Activated CD4-positive, alpha-beta T cell treated with anti-CD3 and anti-CD28 coated beads for 4 hours (primary cell): ENCODE measurements at places on chromosomes 7 and 10.

DNA sequence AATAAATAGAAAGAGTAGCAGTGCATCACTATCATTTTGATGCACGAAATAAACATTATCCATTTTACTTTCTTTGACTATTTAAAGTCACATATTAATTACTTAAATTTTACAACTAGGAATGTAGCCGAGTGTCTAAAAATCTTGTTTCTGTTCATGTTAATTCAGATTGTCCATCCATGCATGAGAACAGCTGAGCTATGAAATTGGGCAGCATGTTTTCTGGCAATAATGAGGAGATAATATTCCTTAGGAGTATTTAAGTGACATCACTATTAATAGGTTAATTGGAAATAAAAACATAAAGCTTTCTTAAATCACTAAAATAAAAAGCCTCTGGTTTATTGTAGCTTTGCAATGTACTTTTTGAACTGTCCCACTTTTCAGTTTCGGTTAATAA, 293.8 kb downstream of the PHTF2 start:
- DNase-seq = no peak

GRCh38 chr10:63518690-63519288, 2.4 kb upstream of the REEP3 start:
- no peak for DNase-seq

DNA sequence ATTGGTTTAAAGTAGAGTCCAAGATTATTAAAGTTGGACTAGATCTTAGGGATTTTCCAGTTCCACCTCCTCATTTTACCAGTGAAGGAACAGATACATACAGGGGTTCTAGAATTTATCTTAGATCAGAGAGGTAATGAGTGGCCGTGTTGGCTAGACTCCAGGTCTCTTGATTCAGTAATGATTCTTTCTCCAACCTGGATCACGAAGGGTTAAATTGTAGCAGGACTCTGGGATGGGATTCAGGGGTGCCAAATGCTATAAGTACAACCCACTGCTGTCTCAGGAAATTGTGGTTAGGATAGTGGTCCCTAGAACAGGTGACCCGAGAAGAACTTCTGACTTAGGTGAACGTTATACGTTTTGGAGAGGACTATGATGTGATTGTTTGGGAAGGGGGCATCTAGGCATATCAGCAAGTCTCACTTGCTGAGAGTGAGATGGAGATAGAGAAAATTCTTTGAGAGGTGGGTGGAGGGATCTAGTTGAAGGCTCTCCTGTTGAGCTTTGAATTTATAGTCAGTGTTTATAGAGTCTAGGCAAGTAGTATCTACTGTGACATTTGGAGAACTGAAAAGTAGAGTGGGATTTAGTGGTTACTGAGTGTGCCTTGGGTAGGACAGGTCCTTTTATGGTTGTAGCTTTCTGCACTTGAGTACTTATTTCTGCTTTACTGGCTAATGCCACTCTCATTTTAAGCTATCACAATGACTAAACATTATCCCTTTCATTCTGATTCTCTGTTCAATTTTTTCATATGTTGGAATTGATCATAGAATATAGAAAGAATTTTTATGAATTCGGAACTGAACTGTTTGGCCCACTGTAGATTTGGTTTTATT, 58.3 kb downstream of the ST7 start:
- DNase-seq = no peak

DNA sequence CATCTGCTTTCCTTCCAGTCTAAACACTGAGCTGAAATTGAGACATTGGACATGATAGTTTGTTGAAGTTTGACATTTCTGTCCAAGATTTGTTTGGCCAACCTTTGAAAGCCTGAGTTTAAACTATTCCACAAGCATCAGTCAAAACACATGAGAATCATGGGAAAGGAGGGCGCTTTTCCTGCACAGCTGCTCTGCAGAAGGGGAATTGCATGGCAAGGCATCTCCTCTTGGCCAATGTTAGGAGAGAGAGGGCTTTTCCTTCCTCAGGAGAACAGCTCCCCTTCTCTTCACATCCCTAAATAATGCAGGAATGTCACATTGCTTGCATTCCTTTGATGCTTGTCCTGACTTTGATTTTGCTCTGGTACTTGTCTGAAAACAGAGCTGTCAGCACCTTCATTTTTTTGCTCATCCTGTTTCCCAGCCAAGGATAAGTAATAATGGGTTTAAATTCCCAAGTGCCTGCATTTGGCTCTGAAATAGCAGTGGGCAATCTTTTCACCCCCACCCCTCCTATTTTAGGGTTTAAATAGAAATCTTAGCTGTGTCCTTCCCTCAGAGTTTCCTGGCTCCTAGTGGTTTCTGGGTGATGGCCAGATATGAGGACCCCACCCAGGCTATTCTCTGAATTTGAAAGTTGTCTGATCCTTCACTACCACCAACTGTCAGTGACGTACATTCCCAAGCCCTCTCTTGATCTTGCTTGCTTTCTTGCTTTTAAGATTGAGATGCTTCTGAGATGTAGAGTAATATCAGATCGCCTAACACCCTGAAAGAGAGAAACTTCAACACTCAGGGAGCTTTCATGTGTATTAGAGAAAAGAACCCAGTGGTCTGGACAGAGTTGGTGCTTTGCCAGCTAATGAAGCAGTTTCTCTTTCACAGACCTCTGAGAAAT, 75.2 kb upstream of the NPVF start:
- no peak for DNase-seq

- no peak for DNase-seq
Observed at GRCh38 chr7:31858055-31858454, 171.0 kb downstream of the PPP1R17 start.

DNA sequence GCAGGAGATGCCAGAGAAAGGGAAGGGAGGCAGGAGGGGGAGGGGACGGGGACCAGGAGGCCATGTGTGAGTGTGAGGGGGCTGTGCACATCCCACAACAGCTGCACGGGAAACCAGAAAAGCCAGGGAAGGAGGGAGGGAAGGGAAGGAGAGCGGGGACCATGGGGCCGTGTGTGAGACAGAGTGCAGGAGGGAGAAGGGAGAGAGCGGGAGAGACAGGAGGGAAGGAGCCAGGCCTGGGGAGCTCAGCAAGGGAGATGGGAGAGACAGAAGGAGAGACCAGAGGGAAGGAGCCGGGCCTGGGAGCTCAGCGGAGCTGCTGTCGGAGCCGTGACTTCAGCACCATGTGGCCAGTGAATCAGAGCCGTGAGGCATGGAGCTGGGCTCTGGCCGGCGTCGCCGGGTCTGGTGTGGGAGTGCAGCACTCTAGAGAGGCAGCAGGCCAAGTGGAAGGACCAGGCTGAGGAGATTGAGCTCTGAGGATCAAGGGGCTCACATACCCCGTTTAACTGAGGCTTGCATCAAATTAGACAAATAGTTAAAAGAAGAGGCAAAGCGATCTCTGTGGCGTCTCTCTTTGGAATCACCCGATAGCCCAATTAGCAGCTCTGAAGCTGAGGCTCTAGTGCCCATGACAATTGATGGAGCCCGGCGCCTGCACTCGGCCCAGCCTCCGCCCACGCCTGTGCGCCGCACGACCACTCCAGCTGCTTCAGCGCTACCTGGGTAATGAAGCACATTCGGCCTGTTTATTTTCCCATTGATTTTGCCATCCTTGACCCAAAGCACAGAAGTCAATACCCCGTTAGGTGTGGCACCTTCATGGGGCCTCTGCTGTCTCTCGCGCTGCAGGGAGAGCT, 150.4 kb downstream of the MAD1L1 start:
- no peak for DNase-seq

DNA sequence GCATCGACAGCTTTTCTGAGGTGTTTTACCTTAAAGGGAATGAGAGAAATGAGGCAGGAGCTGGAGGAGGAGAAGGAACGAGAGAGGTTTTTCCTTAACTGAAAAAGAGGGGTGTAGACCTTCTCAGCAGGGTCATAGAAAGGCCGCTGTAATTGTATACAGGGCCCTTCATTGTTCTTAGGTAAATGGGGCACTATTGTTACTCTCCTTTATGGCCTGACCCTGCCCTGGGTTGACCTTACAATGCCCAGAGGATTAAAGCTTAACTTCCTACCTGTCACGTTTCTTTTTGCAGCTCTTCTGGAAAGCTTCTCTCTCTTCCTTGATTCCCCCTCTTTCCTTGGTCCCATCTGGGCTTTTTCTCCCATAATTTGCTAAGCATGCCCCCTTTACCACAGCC, 13.7 kb upstream of the PDLIM1 start:
- DNase-seq = no peak
